ENCODE measurements at places on chromosomes 2 and 18. TPM values are rescaled to one million over a fixed set of nuclear protein-coding genes. Genes with fewer than 3 reads are reported as not detected.

GRCh38 chr2:208549546-208550158, 143.1 kb downstream of the PTH2R start:
- no peaks in the 10 kb centered on the region for H3K27me3 ChIP-seq
- H3K4me3 ChIP-seq: no peak overlapping the region
- no peak for DNase-seq
- no peaks in the 10 kb centered on the region for H3K36me3 ChIP-seq
- no peaks in the 10 kb centered on the region for H3K4me1 ChIP-seq

DNA sequence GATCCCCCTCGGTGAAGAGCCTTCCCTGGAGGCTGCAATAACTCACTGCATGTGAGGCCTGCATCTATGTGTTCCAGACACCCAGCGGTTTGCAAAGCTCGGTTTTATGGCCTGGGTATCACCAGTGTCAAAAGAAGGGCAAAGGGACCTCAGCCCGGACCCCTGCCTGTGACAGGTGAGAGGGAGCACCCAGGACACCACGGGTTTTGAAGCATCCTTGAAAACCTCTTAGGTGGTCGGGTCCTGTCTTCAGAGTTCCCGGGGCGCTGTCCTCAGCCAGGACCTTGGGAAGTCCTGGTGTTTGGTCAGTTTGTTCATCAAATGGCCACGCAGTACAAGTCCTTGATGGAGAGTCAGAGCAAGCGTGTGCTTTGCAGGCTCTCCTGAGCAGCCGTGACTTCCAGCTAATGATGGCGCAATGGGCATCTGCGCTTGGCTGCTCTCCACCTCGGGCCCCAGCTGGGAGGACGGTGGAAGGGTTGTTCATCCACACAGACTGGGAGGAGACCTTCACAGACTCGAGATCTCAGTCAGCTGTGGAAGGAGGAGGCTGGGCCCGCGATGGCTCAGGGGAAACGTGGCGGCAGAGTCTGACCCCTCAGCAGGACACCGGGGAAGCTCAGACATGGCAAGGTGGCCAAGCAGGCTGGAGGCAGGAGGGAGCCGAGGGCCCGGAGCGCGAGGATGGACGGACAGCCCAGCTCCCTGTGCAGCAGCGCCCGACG, 113.1 kb upstream of the GPC1 start:
- H3K27me3 ChIP-seq: no peaks in the 10 kb centered on the region
- no peaks in the 10 kb centered on the region for H3K36me3 ChIP-seq
- H3K4me1 ChIP-seq: no peaks in the 10 kb centered on the region
- H3K4me3 ChIP-seq: no peak overlapping the region
- no peak overlapping the region for H3K27ac ChIP-seq

DNA sequence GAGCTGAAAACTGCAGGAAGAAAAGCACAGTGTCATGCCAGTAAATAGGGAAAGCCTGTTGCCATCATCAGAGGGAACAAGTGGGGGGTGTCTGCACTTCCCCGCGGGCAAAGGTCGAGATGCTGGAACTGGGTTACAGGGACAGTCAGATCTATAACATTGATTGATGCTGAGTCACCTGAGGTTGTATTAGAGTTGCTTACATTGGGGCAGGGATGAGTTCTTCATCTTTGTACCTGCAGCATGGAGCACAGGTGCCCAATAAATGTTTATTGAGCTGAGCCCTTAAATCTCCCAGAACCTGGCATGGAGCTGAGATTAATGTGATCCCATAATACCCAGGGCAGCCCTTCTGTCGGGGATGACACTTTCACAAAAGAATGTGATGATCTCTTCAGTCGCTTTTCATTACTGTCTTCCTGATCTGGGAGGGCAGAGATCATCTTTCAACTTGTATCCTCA, 5.9 kb upstream of the RNF152 start:
- no peak overlapping the region for H3K4me3 ChIP-seq
- H3K4me1 ChIP-seq: peaks cover 3% of the 10 kb centered on the region
- H3K27ac ChIP-seq: no peak overlapping the region

DNA sequence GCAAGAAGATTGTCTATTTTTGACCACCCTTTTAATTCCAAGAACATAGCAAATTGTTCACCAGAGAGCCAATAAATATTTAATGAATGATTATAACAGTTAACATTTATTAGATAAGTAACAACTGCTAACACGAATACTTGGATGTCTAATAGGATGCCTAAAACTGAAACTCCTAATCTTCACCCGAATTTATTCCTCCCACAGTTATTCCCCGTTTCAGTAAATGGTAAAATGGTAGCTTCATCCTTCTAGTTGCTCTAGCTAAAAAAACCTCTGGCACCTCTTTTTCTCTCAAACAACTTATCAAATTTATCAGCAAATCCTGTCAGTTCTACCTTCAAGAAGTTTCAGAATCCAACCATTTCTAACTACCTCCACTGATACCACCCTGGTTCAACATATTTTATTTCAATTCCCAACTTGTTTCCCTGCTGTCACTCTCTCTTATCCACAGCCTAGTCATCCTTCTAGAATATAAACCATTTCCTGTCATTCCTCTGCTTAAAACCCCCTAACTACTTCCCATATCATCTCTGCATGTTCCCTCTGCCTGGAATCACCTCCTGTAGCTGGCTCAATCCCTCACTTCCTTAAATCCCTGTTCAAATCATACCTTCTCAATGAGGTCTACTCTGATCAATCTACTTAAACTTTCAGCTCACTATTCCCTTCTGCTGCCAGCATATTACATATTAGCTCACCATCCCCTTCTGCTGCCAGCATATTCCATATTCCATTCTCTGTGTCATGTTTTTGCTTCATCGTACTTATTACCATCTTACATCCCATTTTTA, 93.8 kb downstream of the ROCK2 start:
- H3K36me3 ChIP-seq: no peaks in the 10 kb centered on the region
- H3K4me1 ChIP-seq: peaks cover 21% of the 10 kb centered on the region
- no peaks in the 10 kb centered on the region for H3K27me3 ChIP-seq
- DNase-seq: no peak

DNA sequence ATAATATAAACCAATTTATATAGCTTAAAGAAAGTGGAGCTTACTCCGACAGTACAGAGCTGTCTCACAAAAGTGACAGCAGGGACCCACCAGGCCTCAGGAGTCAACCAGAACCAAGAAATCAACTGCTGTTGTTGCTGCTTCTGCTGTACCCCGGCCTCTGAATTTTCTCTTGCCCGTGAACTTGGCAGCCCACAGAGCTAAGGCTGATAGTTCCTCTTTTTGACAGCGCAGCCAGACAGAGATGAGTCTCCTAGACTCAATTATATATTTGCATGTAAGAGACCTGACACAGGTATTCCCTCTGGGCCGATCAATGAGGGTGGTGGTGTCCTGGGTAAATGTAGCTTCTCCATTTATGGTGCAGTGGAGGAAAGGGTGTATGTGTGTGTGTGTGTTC, 109.4 kb downstream of the KCTD1 start:
- H3K36me3 ChIP-seq: no peaks in the 10 kb centered on the region
- no peak for DNase-seq
- H3K4me3 ChIP-seq: no peak overlapping the region

DNA sequence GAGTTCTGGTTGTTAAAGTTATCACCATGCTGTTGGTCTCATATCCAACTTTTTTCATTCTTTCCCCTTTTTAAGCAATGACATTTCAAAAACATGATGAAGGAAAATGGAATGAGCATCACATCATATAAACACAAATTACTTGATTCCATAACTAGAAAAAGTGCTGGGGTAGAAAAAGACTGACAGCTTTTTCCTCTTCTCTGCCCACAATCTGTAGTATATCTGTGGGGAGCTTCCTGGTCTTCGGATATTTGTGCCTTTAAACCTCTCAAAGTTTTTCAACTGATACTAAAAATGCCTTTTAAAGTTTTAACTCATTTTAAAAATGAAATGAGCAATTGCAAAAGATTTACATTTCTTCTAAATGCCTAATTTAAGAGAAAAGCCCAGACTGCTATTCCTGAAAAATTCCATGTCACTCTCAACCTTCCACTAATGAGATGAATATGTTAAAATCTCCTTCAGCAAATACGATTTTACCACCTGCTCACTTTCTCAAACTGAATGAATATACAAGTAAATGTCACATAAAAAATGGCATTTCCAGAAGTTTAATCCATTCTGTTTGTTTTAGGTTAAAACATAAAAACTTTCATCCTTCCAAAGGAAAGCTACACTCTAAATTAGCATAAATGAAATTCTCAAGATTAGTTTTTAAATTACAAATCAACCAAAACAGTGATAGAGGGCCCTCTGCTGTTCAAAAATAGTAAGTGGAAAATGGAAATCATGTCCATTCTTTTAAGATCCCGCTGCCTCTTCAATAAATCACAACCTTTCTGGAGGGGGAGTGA, 2.1 kb downstream of the DNAH7 start:
- H3K27ac ChIP-seq: no peak overlapping the region
- H3K27me3 ChIP-seq: no peaks in the 10 kb centered on the region
- H3K4me3 ChIP-seq: no peak overlapping the region
- no peak for DNase-seq

SCLY gene
- total RNA-seq: 3.3 TPM

DNA sequence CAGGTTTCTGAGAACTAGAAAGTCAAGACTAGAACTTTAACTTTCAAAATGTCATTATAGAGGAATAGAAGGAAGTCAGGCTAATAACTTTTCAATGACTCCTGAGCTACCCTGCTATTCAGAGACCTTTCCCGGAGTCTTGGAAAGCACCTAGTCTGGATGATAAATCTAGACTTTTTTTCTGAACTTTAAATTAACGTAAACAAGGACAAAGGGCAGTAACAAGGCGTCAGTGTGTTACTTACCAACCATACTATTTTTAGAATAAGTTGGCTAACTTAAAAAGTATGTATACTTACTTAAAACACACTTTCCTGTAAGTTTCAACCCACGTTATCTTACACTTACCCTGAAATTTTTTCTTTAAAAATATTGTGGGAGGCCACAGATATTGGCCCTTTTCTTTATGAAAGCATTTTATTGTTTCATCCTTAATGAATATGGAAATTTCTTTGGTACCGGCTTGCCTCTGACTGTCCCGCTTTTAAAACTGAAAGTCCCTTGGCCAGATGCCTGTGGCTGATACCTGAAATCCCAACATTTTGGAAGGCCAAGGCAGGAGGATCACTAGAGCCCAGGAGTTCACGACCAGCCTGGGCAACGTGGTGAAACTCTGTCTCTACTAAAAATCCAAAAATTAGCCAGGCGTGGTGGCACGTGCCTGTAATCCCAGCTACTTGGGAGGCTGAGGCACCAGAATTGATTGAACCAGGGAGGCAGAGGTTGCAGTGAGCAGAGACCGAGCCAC, 9.7 kb downstream of the PMAIP1 start:
- no peak overlapping the region for H3K4me3 ChIP-seq
- no peaks in the 10 kb centered on the region for H3K36me3 ChIP-seq

DNA sequence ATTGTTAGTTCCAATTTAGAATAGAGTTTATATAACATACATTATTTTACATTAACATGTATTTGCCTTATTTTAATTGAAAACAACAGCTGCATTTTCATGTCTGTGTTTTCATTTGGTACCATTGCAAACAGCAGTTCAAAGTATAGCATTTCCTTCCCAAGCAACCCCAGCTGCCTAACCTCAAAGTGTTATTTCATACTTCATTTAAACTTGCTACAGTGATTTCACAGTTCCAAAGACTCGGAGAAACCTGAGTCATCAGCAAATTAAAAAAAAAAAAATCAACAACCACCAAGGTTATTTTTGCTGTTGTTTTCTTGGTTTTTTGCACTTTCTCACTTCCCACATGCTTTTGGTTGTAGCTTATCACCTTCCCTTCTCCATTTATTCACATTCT, 236.5 kb upstream of the SPHKAP start:
- no peak for DNase-seq
- no peaks in the 10 kb centered on the region for H3K36me3 ChIP-seq
- H3K27me3 ChIP-seq: no peaks in the 10 kb centered on the region
- H3K4me1 ChIP-seq: no peaks in the 10 kb centered on the region
- no peak overlapping the region for H3K4me3 ChIP-seq
- H3K27ac ChIP-seq: no peak overlapping the region

DNA sequence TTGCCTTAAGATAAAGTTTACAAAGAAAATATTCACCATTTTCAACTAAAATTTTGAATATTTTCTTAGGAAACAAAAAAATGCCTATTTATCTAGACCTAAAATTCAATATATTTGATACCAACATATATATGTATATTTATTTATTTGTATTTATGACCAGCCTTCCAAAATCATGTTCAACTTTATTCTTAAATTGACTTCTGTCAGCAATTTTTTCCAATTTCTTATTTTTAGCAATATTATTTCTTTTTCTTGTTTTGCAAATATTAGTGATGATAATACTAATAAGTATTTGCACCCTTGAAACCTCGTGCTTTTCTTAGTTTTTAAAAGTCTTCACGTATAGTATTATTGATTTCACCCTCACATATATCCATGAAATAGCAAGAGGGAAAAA, 68.2 kb upstream of the PHLPP1 start:
- H3K4me1 ChIP-seq: no peaks in the 10 kb centered on the region
- DNase-seq: no peak
- no peak overlapping the region for H3K4me3 ChIP-seq
- H3K36me3 ChIP-seq: no peaks in the 10 kb centered on the region
- no peak overlapping the region for H3K27ac ChIP-seq

- H3K27ac ChIP-seq: no peak overlapping the region
- no peak overlapping the region for H3K4me3 ChIP-seq
- DNase-seq: no peak
- H3K27me3 ChIP-seq: no peaks in the 10 kb centered on the region
Measured at GRCh38 chr18:24928301-24928878, 423.6 kb downstream of the ZNF521 start.

DNA sequence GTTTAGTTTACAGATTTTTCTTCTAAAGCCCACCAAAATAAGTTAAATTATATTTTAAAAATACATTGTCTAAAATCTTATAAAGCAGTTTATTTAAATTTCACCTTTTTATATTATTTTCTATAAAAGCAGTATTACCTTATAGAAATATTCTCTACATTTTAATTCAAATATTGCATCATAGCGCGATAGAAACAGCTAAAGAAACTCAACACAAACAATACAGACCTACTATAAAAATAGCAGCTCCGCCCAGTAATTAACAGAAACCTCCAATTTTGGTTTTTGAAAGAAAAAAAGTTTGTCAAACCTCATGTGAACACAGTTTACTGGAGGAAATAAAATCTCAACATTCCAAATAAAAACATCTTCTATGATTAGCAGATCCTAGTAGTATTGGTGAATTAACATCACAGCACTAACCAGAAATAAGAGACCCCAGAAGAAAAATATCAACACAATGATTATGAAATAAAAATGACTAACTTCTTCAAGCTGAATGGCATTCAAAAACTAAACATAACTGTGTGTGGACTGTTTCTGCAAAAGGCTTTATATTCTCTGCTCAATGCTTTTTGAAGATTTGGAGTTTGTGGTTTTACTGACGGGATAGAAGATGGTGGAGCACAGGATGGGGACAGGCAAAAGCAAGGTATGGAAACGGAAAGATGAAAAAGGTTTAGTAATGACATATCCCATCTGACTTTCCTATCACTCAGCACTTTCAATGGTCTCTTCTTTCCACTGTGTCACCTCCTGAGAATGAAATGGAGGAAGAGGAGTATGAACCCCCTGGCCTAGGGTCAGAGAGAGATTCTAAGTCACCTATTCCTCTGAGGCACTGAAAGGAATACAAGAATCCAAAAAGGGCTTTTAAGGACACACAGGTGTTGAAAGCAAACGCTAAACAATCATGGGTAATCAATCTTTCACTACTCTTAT, 17.5 kb downstream of the MAP4K3 start:
- no peak overlapping the region for H3K4me3 ChIP-seq
- peaks cover 66% of the 10 kb centered on the region for H3K4me1 ChIP-seq
- H3K27me3 ChIP-seq: no peaks in the 10 kb centered on the region

IMPACT gene
- total RNA-seq: 9.1 TPM

GRCh38 chr2:237451643-237452469, 35.2 kb upstream of the MLPH start:
- DNase-seq: no peak
- peak overlapping the region; percentile 49 for H3K27ac ChIP-seq
- H3K4me1 ChIP-seq: peaks cover 62% of the 10 kb centered on the region

MAB21L4 gene
- not detected for total RNA-seq

Data from gastrocnemius medialis (tissue), 4 donors.